ENCODE measurements at places on chromosomes 7 and 10.

- H3K36me3 ChIP-seq = no peaks in the 10 kb centered on the region
- 0 out of 2 replicates have a peak, but pooled peaks cover 2% of the 10 kb centered on the region for H3K4me1 ChIP-seq
- no peak overlapping the region for H3K4me3 ChIP-seq
- DNase-seq = no peak
- H3K27me3 ChIP-seq = no peaks in the 10 kb centered on the region
Measured at GRCh38 chr10:3976718-3977117, 191.7 kb upstream of the KLF6 start.

- peaks cover 2% of the 10 kb centered on the region for H3K27me3 ChIP-seq
- H3K4me1 ChIP-seq = peaks cover 2% of the 10 kb centered on the region
- no peak overlapping the region for H3K4me3 ChIP-seq
- no peak overlapping the region for H3K27ac ChIP-seq
- no peak for DNase-seq
Measured at GRCh38 chr10:36803229-36803628, 322.2 kb upstream of the ANKRD30A start.

- no peak overlapping the region for H3K27ac ChIP-seq
- no peak overlapping the region for H3K4me3 ChIP-seq
- H3K27me3 ChIP-seq = no peaks in the 10 kb centered on the region
- no peaks in the 10 kb centered on the region for H3K36me3 ChIP-seq
Measured at GRCh38 chr7:157475095-157475494, 138.3 kb downstream of the DNAJB6 start.

- H3K27me3 ChIP-seq = no peaks in the 10 kb centered on the region
- H3K4me1 ChIP-seq = peaks cover 11% of the 10 kb centered on the region
- H3K27ac ChIP-seq = no peak overlapping the region
- H3K36me3 ChIP-seq = no peaks in the 10 kb centered on the region
- no peak overlapping the region for H3K4me3 ChIP-seq
Measured at GRCh38 chr10:631266-631665, 58.2 kb downstream of the DIP2C start.

GRCh38 chr7:124071843-124072242 is 39.0 kb upstream of the TMEM229A start:
- H3K4me1 ChIP-seq = peaks cover 6% of the 10 kb centered on the region
- H3K36me3 ChIP-seq = no peaks in the 10 kb centered on the region
- no peak for DNase-seq
- peaks cover 2% of the 10 kb centered on the region for H3K27me3 ChIP-seq
- H3K4me3 ChIP-seq = no peak overlapping the region

DNA sequence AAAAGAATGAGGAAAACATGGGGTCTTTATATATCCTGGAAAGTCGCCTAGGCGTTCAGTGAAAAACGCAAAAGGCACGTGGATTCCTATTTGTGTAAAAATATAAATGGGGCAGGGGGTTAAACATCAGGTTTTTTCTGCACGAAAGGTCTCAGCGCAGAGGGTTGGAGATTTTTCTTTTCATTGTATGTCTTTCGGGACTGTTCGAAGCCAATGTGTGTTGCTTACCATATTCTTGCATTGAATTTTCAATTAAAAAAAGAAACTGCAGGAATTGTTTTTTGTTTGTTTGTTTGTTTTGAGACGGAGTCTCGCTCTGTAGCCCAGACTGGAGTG is 169.2 kb downstream of the UBE2H start:
- peaks cover 93% of the 10 kb centered on the region for H3K27me3 ChIP-seq
- peaks cover 2% of the 10 kb centered on the region for H3K4me1 ChIP-seq
- no peak overlapping the region for H3K4me3 ChIP-seq
- no peak for DNase-seq
- H3K27ac ChIP-seq = no peak overlapping the region

DNA sequence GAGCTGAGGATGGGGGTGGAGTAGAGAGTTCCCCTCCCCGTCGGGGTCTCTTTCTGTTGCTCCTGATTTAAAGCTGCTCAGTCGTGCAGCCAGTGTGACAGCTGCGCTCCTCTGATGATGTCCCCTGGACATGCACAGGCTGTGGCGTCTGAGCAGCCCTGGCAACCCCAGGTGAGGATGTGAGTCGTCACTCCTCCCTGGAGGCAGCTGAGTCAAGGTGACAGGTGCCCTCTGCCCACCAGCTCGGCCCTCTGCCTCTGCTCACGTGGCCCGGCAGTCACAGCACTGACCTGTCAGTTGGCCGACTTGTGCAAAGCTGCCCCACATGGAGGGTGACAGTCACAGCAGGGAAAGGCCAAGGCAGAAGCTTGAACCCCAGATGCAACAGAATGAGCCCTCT is 33.9 kb downstream of the ANXA8 start:
- no peak overlapping the region for H3K27ac ChIP-seq
- H3K4me1 ChIP-seq = no peaks in the 10 kb centered on the region
- peaks cover 28% of the 10 kb centered on the region for H3K27me3 ChIP-seq
- no peak overlapping the region for H3K4me3 ChIP-seq
- no peaks in the 10 kb centered on the region for H3K36me3 ChIP-seq

- H3K27me3 ChIP-seq = no peaks in the 10 kb centered on the region
- H3K4me1 ChIP-seq = no peaks in the 10 kb centered on the region
- DNase-seq = peak; percentile 6
- H3K4me3 ChIP-seq = no peak overlapping the region
- peaks cover 32% of the 10 kb centered on the region for H3K36me3 ChIP-seq
Measured at GRCh38 chr10:99403674-99404073, 26.8 kb downstream of the GOT1 start.

DNA sequence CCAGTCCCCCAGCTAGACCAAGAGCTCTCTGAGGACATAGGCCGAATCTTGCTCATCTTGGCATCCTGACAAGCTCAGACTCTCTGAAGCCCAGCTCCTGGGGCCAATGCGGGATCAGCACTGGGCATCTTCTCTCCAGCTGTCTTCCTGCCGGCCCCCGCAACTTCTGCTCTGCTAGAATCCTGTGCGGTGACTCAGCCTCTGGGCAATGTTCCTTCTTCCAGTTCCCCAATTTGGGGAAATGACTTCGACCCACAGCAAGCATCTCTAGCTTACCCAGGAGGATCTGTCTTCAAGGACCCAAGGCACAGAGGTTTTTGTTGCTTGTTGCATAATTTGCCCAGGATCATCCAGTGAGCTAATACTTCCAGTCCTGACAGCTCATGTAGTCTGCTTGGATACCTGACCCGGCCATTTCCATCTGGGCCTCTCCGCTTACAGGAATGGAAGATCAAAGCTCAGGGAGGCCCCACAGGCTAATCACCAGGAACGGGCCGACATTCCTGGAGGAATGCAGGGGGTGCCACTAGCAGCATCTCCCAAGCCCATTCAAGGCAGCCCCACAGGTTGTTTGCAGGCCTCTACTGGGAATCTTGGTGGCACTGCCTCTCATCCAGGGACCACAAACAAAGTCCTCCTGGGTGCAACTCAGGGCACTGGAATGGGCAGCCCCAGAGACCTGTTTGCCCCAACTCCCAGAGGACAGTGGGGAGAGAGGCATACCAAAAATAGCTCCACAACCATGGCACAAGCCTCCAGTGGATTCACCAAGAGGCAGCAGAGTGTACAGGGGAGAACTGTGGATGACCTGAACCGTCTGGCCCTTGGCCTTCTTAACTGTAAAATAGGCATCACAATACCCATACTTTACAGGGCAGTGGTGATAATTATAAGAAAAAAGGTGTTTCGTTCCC is 151.9 kb downstream of the NEURL1 start:
- peak; percentile 99 for DNase-seq
- H3K4me3 ChIP-seq = no peak overlapping the region
- H3K4me1 ChIP-seq = peaks cover 33% of the 10 kb centered on the region
- H3K27me3 ChIP-seq = no peaks in the 10 kb centered on the region

GRCh38 chr10:11337516-11337915 is 273.9 kb downstream of the USP6NL start:
- no peak overlapping the region for H3K27ac ChIP-seq
- no peaks in the 10 kb centered on the region for H3K36me3 ChIP-seq
- DNase-seq = no peak
- no peaks in the 10 kb centered on the region for H3K4me1 ChIP-seq

GRCh38 chr10:119233821-119234220 is 26.4 kb downstream of the GRK5 start:
- DNase-seq = peak; percentile 82
- H3K36me3 ChIP-seq = 0 out of 2 replicates have a peak, but pooled peaks cover 1% of the 10 kb centered on the region
- H3K4me3 ChIP-seq = no peak overlapping the region
- H3K27me3 ChIP-seq = no peaks in the 10 kb centered on the region
- H3K4me1 ChIP-seq = peaks cover 35% of the 10 kb centered on the region

DNA sequence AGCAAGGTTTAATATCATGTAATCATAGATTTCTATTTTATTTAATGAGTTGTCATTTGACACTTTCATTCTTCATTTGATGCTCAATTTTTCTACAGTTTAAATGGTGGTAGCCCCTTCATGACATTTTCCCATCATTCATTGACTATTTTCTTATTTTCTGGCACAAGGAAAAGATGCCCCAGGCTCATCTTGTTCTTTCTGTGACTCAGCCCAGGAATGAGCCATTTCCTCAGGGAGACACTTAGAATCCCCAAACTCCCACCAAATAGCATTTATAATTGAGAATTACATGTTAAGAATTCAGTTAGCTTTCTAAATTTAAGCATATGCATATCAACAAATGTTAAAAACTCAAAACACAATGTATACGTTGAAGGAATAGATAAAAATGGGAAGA is 222.3 kb downstream of the KIF20B start:
- no peak overlapping the region for H3K4me3 ChIP-seq
- no peak for DNase-seq
- no peaks in the 10 kb centered on the region for H3K4me1 ChIP-seq

DNA sequence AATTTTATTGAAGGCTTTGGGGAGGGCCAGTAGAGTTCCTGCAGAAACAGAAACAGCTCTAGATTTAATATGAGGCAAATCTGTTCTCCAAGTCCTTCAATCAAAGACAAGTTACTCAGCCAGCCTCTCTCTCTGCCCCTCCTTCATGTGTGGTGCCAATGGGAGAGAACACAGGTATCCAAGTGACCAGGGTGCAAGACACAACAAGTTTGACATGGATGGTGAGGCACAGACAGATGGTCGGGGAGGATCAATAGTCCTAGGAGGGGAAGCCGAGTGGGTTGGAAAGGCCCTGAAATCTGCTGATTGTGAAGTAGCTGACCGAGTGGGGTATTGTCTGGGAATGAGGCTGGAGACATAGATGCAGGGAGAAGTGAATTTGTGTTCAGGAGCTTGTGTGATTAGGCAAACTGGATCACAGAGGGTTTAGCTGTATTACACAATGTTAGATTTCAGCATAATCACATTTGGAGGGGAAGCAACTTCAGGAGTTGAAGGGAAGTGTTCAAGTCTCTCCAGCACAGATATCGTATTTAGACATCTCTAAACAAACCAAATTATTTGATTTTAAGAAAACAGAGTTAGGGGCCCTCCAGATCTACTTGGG is 1.5 kb downstream of the GIMAP1 start:
- H3K27me3 ChIP-seq = no peaks in the 10 kb centered on the region
- DNase-seq = no peak

DNA sequence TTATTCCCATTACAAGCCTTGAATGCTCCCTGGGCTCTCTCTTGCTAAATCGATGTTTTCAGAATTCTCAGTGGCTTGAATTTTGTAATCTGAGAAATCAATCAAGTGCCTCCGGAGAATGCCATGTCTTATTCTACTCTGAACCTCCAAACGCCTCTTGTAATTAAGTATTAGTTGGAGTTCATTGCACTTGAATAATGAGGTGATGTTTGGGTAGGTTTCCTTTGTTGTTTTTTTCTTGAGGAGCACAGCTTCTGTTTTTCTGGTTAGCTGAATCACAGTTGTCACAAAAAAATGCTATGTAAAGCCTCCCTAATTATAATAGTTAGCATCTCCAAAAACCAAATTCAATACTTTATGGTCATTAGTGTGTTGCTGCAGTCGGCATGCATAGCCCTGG is 100.3 kb downstream of the PLPP4 start:
- no peaks in the 10 kb centered on the region for H3K4me1 ChIP-seq
- H3K36me3 ChIP-seq = no peaks in the 10 kb centered on the region
- no peak overlapping the region for H3K27ac ChIP-seq
- no peak for DNase-seq
- no peaks in the 10 kb centered on the region for H3K27me3 ChIP-seq

DNA sequence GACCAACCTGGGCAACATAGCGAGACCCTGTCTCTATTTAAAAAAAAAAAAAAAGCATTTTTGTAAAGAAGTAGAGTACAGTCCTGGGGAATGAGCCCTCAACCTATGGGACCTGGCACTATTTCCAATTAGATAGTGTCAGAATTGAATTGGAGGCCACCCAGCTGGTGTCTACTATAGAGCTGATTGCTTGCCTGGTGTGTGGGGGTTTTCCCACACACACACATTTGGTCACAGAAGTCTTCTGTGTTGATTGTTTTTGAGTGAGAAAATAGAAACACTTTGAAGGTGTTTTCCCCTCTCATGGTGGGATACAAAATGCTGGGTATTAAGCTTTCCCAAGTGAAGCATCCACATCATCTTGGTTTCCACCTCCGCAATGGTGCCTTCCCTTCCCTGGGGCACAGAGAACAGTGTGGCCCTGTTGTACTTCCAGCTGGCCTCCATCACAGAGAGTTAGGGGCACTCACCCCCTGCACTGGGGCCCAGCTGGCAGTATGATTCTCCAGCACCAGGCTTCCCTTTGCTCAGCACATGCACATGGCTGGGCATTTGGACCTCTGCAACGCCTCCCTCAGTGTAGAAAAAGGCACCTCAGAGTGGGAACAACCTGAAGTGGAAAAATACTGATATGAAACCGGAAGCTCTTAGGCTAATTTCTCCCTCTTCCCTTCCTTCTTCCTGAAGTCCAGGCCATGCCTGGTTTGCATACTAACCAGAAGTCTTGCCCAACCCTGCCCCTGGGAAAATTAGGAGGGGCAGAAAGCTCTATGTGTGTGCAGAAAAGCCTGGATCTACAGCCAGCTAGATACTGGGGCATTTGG is 10.7 kb upstream of the NFKB2 start:
- no peaks in the 10 kb centered on the region for H3K27me3 ChIP-seq
- H3K4me1 ChIP-seq = peaks cover 3% of the 10 kb centered on the region
- DNase-seq = peak; percentile 40
- no peak overlapping the region for H3K27ac ChIP-seq
- peaks cover 33% of the 10 kb centered on the region for H3K36me3 ChIP-seq

Measured in IMR-90 (cell line).